ENCODE measurements at places on chromosomes 2 and 18.
A peak's percentile ranks its signal among the peaks of the same experiment; 100 is the strongest.

- no peaks in the 10 kb centered on the region for H3K4me1 ChIP-seq
- H3K4me3 ChIP-seq = no peak overlapping the region
- H3K36me3 ChIP-seq = no peaks in the 10 kb centered on the region
These were observed 384.6 kb downstream of the NRXN1 start for GRCh38 chr2:50647381-50647780.

DNA sequence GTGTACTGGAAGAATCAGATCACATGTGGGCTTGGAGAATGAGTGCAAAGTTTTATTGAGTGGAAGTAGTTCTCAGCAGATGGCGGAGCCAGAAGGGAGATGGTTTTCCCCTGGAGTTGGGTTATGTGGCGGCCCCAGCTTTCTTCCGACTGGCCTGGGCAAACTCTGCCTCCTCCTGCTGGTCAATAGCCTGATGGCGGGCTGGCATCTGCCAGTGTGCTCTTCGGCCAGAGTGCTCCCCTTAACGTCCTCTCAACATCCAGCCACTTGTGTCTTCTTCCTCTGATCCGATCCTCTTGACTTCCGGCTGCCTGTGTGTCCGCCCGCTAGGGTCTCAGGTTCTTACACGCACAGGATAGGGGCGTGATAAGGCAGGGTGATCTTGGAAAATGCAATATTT is 741.3 kb downstream of the RNF144A start:
- DNase-seq = no peak
- no peak overlapping the region for H3K27ac ChIP-seq
- H3K36me3 ChIP-seq = no peaks in the 10 kb centered on the region
- no peaks in the 10 kb centered on the region for H3K27me3 ChIP-seq

- H3K27me3 ChIP-seq = no peaks in the 10 kb centered on the region
- no peaks in the 10 kb centered on the region for H3K36me3 ChIP-seq
- H3K4me3 ChIP-seq = no peak overlapping the region
- no peak for DNase-seq
These were observed 46.4 kb upstream of the BZW1 start for GRCh38 chr2:200765139-200765951.

DNA sequence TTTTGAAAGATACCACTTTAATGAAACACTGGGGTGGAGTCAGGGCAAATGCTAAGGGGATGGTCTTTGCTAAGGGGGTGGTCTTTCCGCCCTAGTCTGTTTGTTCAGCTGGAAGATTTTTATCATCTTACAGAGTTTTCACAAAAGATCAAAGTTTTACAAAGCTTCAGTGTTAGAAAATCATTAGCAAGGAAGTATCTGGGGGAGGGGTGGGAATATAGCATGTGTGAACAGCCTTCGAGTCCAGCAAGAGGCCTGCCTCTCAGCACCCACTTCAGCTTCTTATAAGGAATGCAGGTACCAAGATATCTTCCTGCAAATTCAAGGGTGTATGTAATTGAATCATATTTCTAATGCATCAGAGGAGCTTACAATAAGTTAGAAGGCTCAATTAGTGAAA is 112.9 kb downstream of the RAPGEF4 start:
- no peak for DNase-seq
- no peaks in the 10 kb centered on the region for H3K36me3 ChIP-seq
- H3K4me3 ChIP-seq = no peak overlapping the region

DNA sequence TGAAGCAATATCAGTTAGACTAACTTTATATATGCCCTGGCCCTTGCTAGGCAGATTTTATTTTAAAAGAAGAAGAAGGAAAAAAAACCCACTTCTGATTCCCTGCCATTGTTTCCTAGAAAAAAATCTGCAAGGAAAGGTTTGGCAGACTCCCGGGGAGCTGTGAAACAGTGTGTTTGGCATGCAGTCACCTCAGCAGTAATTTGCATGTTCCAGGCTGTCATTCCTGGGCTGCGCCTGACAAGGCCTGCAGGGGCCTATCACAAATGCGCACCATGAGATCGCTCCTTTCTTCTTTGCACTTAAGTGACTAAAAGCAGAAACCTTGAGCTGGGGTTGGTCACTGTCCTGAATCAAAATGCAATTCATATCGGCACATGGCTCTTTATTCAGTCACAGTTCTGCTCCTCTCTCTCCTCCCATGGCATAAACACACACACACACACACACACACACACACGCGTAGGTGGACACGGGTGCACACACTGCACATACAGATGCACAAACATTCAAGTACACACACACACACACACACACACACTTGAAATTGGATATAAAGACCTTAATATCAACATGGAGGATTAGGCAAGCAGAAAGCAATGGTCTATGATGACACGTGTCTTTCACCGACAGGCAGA is 172.8 kb downstream of the MYT1L start:
- H3K36me3 ChIP-seq = no peaks in the 10 kb centered on the region
- H3K27me3 ChIP-seq = no peaks in the 10 kb centered on the region
- H3K27ac ChIP-seq = no peak overlapping the region
- DNase-seq = no peak
- H3K4me1 ChIP-seq = no peaks in the 10 kb centered on the region

- no peaks in the 10 kb centered on the region for H3K27me3 ChIP-seq
- H3K36me3 ChIP-seq = no peaks in the 10 kb centered on the region
- no peak overlapping the region for H3K4me3 ChIP-seq
- no peak overlapping the region for H3K27ac ChIP-seq
- DNase-seq = no peak
These were observed 5.9 kb upstream of the DNAJC27 start for GRCh38 chr2:24977631-24978030.

DNA sequence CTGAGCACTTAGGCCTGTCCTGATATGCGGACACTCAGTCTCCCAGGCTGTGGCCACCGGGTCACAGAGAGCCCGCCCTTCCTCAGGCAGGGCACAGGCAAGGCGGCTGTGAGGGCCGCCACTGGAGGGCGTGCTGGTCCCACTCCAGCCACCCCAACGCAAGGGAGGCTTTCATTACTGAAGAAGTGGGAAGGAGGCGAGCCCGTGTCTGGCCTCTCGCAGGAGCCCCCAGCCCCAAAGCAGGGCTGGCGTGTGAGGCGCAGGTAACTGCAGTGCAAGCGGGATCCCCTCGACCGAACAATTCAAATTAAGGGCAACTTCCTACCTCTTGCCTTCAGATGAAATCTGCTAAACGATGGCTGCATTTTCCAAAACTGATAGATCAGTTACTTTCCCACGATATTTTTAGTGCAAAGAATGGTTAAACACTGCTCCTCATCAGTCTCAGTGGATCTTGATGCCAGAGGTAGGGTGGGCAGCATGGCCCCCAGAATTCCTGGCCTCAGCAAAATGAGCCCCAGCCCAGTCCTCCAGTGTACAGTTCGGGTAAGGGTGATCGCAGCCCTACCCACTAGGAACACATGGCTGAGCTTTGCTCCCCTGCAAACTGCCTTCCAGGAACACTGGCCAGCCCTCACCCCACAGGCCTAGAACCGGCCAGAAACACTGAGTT is 97.2 kb downstream of the SEPTIN10 start:
- H3K27me3 ChIP-seq = no peaks in the 10 kb centered on the region
- H3K4me1 ChIP-seq = no peaks in the 10 kb centered on the region
- DNase-seq = peak; percentile 60
- no peaks in the 10 kb centered on the region for H3K36me3 ChIP-seq
- no peak overlapping the region for H3K27ac ChIP-seq
- H3K4me3 ChIP-seq = no peak overlapping the region

- H3K27ac ChIP-seq = no peak overlapping the region
- H3K27me3 ChIP-seq = no peaks in the 10 kb centered on the region
- H3K4me1 ChIP-seq = no peaks in the 10 kb centered on the region
- DNase-seq = no peak
- no peak overlapping the region for H3K4me3 ChIP-seq
- no peaks in the 10 kb centered on the region for H3K36me3 ChIP-seq
These were observed 242.7 kb downstream of the CNTNAP5 start for GRCh38 chr2:124267794-124268193.

GRCh38 chr2:216021768-216022565 is 8.6 kb upstream of the MREG start:
- no peak overlapping the region for H3K4me3 ChIP-seq
- no peaks in the 10 kb centered on the region for H3K27me3 ChIP-seq
- no peak for DNase-seq
- H3K27ac ChIP-seq = no peak overlapping the region
- no peaks in the 10 kb centered on the region for H3K4me1 ChIP-seq

DNA sequence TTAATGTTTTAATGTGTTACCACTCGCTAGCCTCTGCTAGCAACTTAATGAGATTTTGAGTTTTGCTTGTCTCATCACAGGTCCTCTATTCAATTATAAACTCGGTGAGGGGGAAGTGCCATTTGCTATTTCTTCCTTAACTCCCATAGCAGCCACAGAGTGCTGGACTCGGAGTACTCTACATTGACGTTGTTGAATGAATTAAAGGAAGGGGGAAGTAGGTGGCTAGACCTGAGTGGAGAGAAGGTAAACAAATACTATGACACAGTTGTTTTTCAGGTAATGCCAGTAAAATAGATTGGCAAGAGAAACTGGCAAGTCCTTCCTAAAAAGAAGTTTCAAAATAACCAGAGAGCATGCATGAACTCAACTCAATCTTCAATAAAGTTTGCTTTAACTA is 339.3 kb downstream of the HRH4 start:
- no peaks in the 10 kb centered on the region for H3K27me3 ChIP-seq
- no peak for DNase-seq
- H3K4me3 ChIP-seq = no peak overlapping the region
- no peaks in the 10 kb centered on the region for H3K36me3 ChIP-seq
- H3K4me1 ChIP-seq = no peaks in the 10 kb centered on the region
- H3K27ac ChIP-seq = no peak overlapping the region

- H3K4me1 ChIP-seq = no peaks in the 10 kb centered on the region
- H3K27ac ChIP-seq = no peak overlapping the region
- H3K4me3 ChIP-seq = no peak overlapping the region
- H3K27me3 ChIP-seq = no peaks in the 10 kb centered on the region
- DNase-seq = no peak
These were observed 15.8 kb downstream of the DGKD start for GRCh38 chr2:233369897-233370685.

GRCh38 chr2:205012961-205013360 is 467.7 kb downstream of the PARD3B start:
- no peaks in the 10 kb centered on the region for H3K36me3 ChIP-seq
- H3K4me1 ChIP-seq = no peaks in the 10 kb centered on the region
- no peak overlapping the region for H3K27ac ChIP-seq
- H3K27me3 ChIP-seq = no peaks in the 10 kb centered on the region
- DNase-seq = no peak

DNA sequence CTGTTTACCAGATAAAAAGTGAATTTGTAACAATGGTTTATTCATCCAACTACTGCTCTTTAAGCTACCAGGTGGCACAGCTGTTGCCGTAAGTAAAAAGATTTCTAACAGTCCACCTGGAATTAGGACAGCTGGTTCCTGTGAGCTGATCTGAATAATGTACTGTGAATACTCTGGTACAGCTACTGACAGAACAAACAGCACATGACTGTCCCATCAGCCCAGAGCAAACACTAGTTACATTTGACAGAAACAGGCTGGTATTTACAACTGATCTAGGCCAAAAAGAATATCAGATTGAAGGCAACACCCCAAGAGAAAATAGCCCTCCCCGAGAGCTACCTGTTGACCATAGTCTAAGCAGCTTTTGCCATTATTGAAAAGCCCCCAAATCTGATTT is 840.4 kb downstream of the CPS1 start:
- no peaks in the 10 kb centered on the region for H3K4me1 ChIP-seq
- no peaks in the 10 kb centered on the region for H3K36me3 ChIP-seq
- no peak overlapping the region for H3K4me3 ChIP-seq
- H3K27ac ChIP-seq = no peak overlapping the region
- no peaks in the 10 kb centered on the region for H3K27me3 ChIP-seq

- no peaks in the 10 kb centered on the region for H3K27me3 ChIP-seq
- DNase-seq = no peak
- H3K27ac ChIP-seq = no peak overlapping the region
- H3K4me3 ChIP-seq = no peak overlapping the region
These were observed 17.7 kb downstream of the ITGB1BP1 start for GRCh38 chr2:9405636-9406035.

DNA sequence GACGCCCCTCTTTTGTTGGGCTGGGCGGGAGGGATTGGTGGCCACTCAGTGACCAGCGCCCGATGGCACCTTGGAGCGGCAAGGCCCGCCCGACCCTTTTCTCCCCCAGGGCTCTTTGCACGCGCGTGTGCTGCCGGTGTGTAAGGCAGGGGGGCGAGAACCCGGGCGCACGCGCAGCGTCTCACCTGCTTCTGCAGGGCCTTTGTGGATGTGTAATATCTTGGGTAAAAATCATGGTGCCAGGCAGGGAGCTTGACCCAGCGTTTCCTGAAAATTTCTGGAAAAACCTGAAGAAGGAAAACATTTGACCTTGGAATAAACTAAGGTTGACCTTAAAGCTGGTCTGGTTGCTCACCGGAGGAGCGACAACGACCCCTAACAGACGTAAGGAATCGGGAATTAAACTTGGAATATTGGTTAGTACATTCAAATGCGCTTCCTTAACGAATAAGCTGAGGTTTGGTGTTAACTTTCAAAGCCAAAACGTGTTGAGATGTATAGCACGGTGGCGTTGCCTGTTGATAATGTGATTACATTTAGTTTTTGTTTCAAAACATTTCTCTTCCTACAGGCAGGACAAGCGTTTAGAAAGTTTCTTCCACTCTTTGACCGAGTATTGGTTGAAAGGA is 438 bp downstream of the HSPE1 start:
- no peak for DNase-seq
- H3K27me3 ChIP-seq = no peaks in the 10 kb centered on the region
- H3K4me1 ChIP-seq = peaks cover 4% of the 10 kb centered on the region
- H3K36me3 ChIP-seq = peaks cover 15% of the 10 kb centered on the region

- H3K27me3 ChIP-seq = peaks cover 3% of the 10 kb centered on the region
- H3K36me3 ChIP-seq = no peaks in the 10 kb centered on the region
- DNase-seq = peak; percentile 58
- H3K4me1 ChIP-seq = no peaks in the 10 kb centered on the region
- H3K4me3 ChIP-seq = peak overlapping the region; percentile 20
- no peak overlapping the region for H3K27ac ChIP-seq
These were observed 56.0 kb upstream of the RAB6C start for GRCh38 chr2:129923265-129924091.

- no peak overlapping the region for H3K4me3 ChIP-seq
- peaks cover 15% of the 10 kb centered on the region for H3K4me1 ChIP-seq
- no peak overlapping the region for H3K27ac ChIP-seq
- H3K36me3 ChIP-seq = no peaks in the 10 kb centered on the region
- no peaks in the 10 kb centered on the region for H3K27me3 ChIP-seq
These were observed 49.0 kb upstream of the TMEM18 start for GRCh38 chr2:726169-726568.

GRCh38 chr18:36149514-36150289 is 20.0 kb downstream of the ELP2 start:
- no peak overlapping the region for H3K27ac ChIP-seq
- H3K4me3 ChIP-seq = no peak overlapping the region
- peaks cover 77% of the 10 kb centered on the region for H3K36me3 ChIP-seq
- no peaks in the 10 kb centered on the region for H3K4me1 ChIP-seq
- H3K27me3 ChIP-seq = no peaks in the 10 kb centered on the region

- no peak overlapping the region for H3K27ac ChIP-seq
- H3K4me1 ChIP-seq = no peaks in the 10 kb centered on the region
- no peaks in the 10 kb centered on the region for H3K27me3 ChIP-seq
- H3K36me3 ChIP-seq = no peaks in the 10 kb centered on the region
- H3K4me3 ChIP-seq = no peak overlapping the region
- no peak for DNase-seq
These were observed 113.5 kb downstream of the RTN4 start for GRCh38 chr2:54936766-54937165.

GRCh38 chr2:233117811-233118647 is 57.9 kb downstream of the INPP5D start:
- no peaks in the 10 kb centered on the region for H3K27me3 ChIP-seq
- DNase-seq = no peak
- H3K36me3 ChIP-seq = no peaks in the 10 kb centered on the region
- no peak overlapping the region for H3K27ac ChIP-seq
- H3K4me1 ChIP-seq = peaks cover 2% of the 10 kb centered on the region

GRCh38 chr18:35060122-35060815 is 19.1 kb downstream of the MAPRE2 start:
- no peaks in the 10 kb centered on the region for H3K36me3 ChIP-seq
- no peaks in the 10 kb centered on the region for H3K27me3 ChIP-seq
- H3K4me1 ChIP-seq = peaks cover 6% of the 10 kb centered on the region
- no peak for DNase-seq

All from H1 (cell line).